ENCODE measurements at places on chromosomes 3 and 15. TPM values are rescaled to one million over a fixed set of nuclear protein-coding genes. Genes with fewer than 3 reads are reported as not detected.

- no peak for DNase-seq
Observed at GRCh38 chr3:119125742-119126504, 20.0 kb upstream of the TEX55 start.

The TMCO5A gene
- not detected for total RNA-seq

- DNase-seq, result no peak
Observed at GRCh38 chr15:25714538-25714840, 148.6 kb downstream of the ATP10A start.

DNA sequence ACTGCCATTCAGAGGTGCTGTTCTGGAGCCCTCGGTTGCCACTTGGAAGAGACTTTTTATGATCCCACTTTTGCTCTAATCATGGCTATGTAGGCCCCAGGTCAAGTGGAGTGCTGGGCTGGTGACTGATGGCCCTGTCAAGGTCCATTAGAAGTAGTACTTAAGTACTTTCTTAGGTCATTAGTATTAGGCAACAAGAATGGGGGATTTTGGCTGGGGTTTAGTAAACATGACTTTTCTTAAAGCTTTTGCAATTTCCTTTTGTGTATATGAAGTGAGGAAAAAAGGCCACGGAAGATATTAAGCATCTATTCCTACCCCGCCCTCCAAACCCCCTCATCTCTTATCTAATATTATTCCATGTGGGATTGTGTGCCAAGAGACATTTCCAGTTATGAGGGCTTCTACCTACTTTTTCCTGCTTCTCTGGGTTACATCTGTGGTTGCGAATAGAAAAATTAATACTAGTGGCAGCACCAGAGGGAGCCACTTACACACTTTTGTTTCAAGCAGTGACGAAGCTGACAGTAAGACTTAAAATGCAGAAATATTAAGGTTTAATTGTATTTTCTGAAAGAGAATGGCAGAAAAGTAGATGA is 13.9 kb downstream of the NLGN1 start:
- DNase-seq, result peak; percentile 52

GRCh38 chr3:124812291-124813265 is 74.6 kb downstream of the ITGB5 start:
- DNase-seq, result peak; percentile 69

The NAALADL2 gene
- total RNA-seq, result 0.50 TPM

GRCh38 chr3:194265505-194265892 is 85.6 kb downstream of the CPN2 start:
- no peak for DNase-seq

DNA sequence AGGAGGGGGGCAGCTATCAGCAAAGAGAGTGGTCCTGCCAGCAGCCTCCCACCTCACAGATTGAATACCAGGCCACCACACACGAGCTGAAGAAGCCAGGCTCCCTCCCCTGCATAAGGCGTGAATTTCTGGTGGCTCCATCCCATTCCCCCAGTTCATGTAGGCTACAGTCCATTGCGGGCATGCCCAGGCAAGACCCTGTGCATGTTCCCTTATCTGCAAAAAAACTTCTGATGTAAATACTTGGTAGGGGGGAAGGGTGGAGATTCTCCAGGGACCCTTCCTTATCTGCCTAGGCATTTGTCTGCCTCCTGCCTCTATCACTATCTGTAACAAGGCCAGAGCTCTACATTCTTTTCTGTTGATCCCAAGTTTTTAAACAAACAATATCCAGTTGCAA is 27.6 kb upstream of the UBP1 start:
- DNase-seq, result no peak

GRCh38 chr15:32029862-32030781 is at the start of gene CHRNA7:
CHRNA7 (plus strand) TSS chr15:32030515; CDS start chr15:32030595, 80 bp downstream.
- peak; percentile 73 for DNase-seq

GRCh38 chr3:14393440-14394106 is 8.8 kb upstream of the SLC6A6 start:
- DNase-seq, result no peak

The ZWILCH gene
- total RNA-seq, result 36.3 TPM

DNA sequence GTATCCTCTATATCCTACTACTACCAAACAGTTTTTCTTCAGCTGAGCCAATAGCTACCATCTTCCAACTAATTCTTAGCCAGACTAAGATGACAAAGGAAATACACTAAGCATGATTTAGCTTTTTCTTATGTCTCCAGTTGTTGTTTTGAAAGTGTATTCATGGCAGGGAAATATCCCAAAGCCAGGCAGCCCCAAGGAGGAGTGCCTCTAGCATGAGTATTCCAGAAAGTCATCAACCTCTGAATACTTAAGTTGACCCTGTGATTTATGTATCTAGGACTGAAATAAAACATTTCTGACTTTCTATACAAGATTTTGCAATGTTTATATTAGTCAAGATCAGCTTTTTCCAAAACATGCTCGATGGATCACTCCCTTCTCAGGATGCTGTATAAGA is 449.1 kb downstream of the IL5RA start:
- no peak for DNase-seq

The CTDSPL gene
- total RNA-seq, result 14.0 TPM

GRCh38 chr3:71876135-71877105 is 91.5 kb upstream of the PROK2 start:
- no peak for DNase-seq

Data from A673 (cell line).